Stimulated activated CD4-positive, alpha-beta T cell treated with anti-CD3 and anti-CD28 coated beads, Interleukin-1b, Interleukin-23, amount 100 ng/mL, for 48 hours (primary cell): ENCODE measurements at places on chromosomes 5 and 9.
A peak's percentile ranks its signal among the peaks of the same experiment; 100 is the strongest.

DNA sequence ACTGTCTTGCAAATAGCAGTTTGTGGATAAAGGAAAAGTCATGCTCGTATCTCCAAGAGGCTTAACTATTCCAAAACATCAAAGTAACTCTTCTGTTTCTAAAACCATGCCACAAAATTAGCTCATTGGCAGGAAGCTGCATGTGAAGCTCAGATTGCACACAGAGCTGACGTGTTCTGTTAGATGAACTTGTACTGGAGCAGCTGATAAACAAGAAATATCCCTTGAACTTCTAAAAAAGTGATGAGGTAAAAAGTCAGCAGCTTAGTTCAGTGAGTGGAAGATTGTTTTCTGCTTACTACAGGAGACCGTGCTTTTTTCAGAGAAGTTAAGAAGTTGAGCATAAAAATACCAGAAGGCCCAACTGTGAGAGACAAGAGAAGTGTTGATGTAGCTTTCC is 113.2 kb downstream of the SLC12A2 start:
- no peak for DNase-seq

DNA sequence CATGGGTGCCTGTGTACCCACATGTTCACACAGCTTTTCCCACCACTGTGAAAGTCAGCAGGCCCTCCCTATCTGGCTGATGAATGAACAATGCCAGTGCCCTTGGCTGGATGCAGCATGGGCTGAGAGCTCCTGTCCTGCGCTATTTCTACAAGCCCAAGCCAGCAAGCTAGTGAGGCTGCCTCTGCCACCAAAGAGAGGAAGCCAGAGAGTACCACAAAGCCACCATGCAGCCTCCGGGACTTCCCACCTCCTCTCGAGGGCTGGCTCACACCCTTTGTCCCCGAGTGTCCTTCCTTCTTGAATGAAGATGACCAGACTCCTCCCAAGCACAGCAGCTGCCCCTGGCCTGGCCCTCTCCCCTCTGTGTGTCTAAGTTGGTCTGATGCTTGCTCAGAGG is 76.5 kb downstream of the SH3PXD2B start:
- DNase-seq, result no peak

DNA sequence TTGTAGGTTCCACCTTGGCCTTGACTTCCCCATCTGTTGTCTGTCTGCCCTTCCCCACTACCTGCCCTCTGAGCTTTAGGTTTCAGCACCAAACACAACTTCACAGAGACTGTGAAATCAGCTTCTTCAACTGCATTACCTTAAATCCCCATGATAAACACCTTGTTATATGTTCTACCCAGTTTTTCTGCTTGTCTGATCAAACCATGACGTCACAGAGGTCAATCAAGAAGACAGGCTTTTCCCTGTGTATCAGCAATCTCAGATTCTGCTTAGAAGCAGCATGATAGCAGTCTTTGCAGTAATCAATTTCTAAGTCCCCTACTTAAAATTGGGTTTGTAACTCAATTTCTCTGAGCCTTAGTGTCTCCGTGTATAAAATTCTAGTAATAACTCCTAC is 175.0 kb downstream of the PLK2 start:
- DNase-seq, result no peak

DNA sequence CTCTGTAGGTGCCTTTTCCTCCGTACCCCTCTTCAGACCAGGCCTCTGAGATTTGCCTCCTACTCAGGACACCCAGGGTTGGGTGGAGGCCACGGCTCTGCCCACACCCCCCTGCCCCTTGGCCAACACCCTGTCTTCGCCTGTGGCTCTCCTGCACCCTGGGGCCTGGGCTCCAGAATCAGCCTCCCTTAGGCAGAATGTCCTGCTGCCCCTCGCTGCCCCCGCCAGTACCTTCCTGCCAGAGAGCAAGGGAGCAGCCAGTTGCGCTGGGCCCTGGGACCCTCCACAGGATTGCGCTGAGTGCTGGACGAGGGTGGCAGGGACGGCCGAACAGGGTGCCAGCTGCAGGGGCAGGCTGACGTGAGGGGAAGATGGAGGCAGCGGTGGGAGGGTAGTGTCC is 53.5 kb downstream of the COL5A1 start:
- DNase-seq, result no peak

GRCh38 chr5:160685219-160685618 is 166.8 kb downstream of the ATP10B start:
- no peak for DNase-seq

DNA sequence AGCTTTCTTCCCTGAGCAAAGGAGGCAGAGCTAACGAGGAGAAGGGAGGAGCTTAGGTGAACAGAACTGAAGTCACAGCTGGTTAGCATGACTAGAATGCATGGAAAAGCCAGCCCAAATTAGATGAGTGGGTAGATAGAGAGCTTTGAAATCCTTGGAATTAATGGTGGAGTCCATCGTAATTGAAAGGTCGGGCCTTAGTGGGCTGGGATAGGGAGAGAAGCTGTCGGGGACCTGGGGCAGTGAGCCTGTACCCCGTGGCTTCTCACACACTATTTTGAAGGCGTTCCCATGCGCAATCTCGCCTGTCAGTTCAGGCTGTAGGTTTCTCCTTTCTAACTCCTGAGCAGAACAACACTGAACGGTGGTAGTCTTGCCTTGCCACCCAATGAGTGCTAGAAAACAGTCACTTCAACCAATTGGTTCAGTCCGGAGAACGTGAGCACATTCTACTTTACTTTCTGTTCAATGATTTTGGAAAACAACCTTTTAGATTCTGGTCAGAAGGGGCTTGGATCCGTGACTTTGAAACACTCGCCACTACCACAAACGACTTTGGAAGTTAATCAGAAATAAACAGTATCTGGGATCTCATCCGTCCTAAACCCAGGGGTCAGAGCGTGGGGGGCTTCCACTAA is 655 bp upstream of the RAI14 start:
- peak; percentile 19 for DNase-seq

GRCh38 chr5:1722877-1723276 is 76.8 kb downstream of the MRPL36 start:
- no peak for DNase-seq
